CD4-positive, alpha-beta T cell treated with Interleukin-4 for 4 hours (primary cell): ENCODE measurements at places on chromosomes 13 and 19.

- no peak for DNase-seq
Measured at GRCh38 chr13:75440100-75440499, 41.9 kb downstream of the TBC1D4 start.

DNA sequence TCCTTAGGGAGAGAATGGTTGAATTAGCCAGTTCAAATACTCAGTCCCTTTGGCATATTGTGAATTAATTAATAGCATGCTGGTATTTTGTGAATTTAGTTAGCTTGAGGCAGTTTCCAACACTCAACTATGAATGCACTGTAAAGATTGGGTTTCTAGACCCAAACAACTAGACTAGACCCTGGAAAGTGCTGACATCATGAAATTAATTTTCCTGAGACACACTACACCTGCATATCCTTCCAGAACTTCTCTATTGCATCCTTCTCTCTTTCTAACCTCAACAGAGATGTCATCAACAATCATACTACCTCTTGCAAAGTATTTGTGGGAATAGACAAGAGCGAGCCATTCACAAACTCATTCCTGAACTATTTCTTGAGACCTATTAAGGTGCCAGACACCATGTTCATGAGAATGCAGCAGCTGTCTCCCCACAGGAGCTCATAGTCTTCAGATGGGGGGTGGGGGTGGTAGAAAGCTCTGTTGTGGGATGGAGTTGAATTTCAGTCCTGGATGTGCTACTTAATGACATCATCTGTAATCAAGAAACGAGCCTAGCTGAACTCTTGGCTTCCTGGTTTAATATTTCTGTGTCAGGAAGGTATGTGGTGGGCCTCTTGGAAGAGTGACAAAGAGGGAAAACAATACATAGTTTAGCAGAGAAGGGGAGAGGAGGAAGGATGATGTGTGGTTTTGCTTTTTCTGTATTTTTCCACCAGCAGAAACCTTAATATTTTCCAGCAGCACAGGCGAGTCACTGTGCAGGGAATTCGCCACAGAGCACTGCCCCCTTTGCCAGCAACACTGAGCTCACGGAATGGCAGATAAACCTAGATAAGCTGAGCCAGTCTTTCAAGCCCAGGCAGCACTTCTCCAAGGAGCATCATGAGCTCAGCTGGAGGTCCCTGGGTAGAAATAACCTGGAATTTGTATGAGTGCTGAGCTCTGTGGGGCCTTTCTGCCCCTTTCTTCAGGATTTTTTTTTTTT lies 53.1 kb upstream of the CYSLTR2 start:
- DNase-seq: no peak

DNA sequence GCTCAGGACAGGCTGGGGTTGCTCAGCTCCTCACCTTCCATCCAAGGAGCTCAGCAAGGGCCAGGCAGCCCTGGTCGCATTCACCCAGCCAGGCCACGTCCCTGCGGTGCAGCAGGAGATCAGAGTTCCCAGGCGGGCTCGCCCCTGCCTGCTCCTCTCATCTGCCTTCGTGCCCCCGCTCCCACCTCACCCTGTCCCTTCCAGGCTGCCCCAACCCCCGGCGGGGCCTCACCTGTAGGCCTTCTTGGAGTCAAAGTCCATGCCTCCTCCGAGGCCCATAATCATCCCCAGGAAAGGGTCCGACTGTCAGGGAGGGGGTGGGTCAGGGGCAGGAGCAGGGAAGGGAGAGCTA lies 1.3 kb upstream of the RINL start:
- no peak for DNase-seq

GRCh38 chr13:84126671-84127171 lies 244.4 kb upstream of the SLITRK1 start:
- DNase-seq: peak; percentile 59

DNA sequence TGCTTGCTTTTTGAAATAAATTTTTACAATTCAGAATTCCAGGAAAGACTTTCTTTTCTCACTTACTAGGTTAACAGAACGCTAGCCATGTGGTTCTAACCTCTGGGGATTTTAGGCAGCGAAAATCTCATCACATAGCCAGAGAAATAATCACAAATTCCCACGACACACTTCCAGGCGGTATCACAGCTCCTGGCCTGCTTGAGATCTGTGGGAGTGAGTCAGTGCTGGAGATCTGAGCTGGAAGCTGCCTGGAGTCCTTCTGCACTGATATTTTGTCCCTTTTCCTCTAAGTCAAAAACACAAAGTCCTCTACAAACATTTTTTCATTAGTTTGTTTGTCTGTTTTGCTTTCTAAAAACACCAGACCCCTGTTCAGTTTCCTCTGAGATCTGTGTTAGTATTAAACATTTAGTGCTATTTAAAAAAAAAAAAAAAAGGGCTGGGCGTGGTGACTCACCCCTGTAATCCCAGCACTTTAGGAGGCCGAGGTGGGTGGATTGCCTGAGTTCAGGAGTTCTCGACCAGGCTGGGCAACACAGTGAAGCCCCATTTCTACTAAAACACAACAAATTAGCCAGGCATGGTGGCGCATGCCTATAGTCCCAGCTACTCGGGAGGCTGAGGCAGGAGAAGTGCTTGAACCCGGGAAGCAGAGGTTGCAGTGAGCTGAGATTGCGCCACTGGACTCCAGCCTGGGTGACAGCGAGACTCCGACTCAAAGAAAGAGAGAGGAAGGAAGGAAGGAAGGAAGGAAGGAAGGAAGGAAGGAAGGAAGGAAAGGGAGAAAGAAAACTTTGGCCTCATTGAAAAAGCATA lies 12.2 kb upstream of the UBE2L5 start:
- DNase-seq: no peak

GRCh38 chr13:45316338-45316737 lies 24.6 kb downstream of the TPT1 start:
- DNase-seq: no peak

DNA sequence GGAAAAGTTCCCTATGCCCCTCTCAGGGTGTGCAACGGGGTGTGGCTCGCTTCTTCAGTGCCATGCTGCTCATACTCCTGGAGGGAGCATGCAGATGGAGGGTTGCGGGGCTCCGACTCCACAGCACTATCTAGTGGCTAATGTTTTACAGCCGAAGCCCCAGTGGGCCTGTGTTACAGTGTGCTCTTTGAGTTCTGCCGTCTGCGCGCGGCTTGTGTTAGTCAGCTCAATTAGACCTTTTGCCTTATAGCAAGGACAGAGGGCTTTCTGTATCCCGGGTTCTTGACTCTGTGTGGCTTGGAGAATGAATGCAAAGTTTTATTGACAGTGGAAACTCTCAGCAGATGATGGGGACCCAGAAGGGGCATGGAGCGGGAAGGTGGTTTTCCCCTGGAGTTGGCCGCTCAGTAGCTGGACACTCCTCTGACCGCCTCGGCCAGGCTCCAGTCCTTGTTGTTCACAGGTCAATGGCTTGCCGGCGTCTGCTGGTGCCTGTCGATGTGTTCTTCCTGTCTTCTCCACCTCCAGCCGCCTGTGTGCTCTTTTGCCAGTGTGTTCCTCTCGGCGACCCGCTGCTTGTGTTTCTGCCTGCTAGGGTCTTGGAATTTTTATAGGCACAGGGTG lies 383.4 kb downstream of the LMO7 start:
- no peak for DNase-seq

DNA sequence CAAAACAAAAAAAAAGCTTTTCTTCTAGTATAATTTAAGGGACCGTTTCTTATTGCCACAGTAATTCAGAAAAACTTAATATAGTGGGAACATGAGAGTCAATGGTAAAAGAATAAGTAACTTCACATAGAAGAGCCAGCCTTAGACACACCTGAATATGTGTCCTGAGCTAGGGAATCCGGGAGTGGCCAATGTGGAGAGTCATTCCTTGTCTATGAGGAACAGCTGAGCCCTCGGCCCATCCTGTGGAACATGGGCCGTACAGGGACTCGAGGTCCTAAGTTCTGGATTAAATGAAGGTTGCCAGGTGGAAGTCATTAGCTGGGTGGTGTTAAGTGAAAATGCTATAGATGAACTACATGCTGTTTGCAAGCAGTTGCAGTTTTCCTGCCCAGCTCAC lies 32.2 kb downstream of the EFNB2 start:
- no peak for DNase-seq

GRCh38 chr13:112451512-112452379 lies 75.6 kb downstream of the SPACA7 start:
- no peak for DNase-seq

GRCh38 chr13:22455036-22455435 lies 725.7 kb upstream of the SGCG start:
- DNase-seq: no peak

GRCh38 chr19:10417541-10418234 lies 2.6 kb upstream of the PDE4A start:
- no peak for DNase-seq

- no peak for DNase-seq
Measured at GRCh38 chr13:75181906-75182305, 300.1 kb downstream of the TBC1D4 start.

DNA sequence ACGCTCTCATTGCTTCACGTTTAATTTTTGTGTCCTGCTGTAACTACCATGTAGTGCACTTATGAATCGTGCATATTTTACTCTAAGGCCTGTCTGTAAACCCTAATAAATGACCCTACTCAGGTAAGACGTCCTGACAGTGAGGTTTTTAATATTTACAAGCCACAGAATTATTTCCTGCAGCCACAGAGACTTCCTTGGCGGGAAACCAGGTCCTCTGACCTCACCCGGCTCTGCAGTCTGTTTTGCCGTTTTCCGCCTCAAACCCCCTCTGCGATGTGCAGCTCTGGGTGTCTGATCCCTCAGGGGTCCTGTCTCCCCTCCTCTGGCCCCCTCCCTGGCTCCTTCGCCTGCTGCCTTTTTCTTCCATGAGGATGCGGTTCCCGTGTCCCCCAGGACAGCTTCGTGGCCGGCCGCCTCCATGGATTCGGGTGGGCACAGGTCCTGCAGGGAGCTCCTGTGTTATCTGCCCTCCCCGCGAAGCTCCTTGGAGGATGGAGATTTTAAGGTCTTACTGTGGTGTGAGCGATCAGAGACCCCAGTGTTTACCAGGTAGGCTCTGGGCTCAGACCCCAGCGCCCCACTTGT lies 66.3 kb downstream of the MCF2L start:
- DNase-seq: no peak

GRCh38 chr19:44258835-44259413 lies 762 bp upstream of the ZNF233 start:
- no peak for DNase-seq

GRCh38 chr19:30778961-30779715 lies 407.0 kb downstream of the ZNF536 start:
- DNase-seq: no peak

- DNase-seq: no peak
Measured at GRCh38 chr13:73262862-73263627, 204.2 kb downstream of the KLF5 start.

DNA sequence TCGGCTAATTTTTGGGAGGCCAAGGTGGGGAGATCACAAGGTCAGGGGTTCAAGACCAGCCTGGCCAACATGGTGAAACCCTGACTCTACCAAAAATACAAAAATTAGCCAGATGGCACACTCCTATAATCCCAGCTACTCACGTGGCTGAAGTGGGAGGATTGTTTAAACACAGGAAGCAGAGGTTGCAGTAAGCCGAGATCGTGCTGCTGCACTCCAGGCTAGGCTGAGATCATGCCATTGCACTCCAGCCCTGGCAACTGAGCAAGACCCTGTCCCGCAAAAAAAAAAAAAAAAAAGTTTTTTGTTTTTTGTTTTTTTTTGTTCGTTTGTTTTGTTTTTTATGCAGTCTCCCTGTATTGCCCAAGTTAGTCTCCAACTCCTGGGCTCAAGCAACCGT lies 21.2 kb downstream of the MAST1 start:
- no peak for DNase-seq

DNA sequence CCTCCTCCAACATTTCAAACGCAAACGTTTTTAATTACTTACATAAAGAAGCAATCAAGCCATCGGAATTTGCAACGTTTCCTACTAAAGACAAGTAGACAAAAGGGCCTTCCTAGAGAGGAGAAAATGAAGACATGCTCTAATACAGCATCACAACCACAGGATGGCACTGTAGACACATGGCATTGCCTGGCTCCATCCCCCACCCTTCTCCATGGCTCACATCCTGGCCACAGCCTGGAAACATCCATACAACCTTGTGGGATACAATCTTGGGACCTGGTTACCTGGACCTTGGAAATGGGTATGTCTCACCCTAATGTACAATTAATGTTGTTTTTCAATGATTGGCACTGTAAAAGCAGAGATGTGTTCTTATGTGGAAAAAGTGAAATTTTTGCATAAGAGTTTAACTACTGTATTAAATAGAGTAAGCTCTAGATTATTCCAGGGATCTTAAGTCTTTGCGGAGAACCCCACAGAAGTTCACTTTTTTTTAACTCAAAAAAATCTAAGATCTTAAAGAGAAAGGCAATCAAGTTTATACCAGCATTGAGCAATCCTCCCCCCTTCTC lies 21.5 kb downstream of the EBPL start:
- no peak for DNase-seq

DNA sequence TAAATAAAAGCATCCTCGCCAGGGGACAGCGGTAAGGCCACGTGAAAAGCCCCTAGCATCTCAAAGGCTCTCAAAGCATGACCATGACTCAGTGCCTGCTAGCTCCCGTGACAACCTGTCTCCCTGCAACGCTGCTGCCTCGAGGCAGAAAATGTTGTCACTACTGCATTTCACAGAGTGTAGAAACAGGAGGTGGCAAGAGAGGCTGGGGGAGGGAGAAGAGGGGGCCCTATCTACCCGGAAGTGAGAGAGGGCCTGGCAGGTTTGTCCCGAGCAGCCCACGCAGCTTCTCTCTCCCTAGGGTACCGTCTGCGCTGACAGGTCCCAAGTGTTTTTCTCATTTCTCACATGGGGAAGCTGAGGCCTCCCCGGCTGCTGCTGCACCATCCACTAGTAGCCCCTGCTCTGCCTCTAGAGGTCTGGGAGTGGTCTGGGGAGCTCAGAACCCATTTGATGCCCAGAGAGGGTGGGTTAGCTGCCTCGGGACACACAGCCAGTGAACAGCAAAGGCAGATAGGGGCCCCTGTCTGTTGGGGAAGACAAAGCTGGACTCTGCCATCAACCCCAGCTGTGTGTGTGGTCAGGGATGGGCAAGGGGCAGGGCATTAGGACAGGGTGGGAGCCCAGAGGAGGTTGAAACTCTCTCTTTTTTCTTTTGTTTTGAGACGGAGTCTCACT lies 3.7 kb downstream of the TINCR start:
- no peak for DNase-seq

GRCh38 chr13:80339912-80340650 lies 845 bp downstream of the SPRY2 start:
- DNase-seq: no peak

DNA sequence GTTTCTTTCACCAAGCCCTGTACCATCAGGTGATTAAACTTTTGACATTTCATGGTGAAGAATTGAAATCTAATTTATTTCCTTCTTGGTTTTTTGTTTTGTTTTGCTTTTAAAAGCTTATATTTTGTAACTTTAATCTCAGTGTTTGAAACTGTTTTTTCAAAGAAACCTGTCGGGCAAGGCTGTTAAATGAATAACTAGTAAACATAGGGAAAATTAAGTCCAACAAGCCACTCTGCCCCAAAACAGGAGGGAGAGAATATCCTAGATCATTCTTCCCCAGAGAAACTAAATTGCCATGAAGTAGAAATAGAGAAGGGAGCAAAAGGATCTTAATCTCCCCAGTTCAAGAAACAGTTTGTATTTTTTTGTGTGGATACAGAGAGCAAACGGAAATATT lies 98.2 kb downstream of the FREM2 start:
- DNase-seq: no peak
